ENCODE measurements at places on chromosomes 5 and 9.

- no peak for DNase-seq
These were observed 30.5 kb downstream of the EPB41L4B start for GRCh38 chr9:109290385-109290784.

DNA sequence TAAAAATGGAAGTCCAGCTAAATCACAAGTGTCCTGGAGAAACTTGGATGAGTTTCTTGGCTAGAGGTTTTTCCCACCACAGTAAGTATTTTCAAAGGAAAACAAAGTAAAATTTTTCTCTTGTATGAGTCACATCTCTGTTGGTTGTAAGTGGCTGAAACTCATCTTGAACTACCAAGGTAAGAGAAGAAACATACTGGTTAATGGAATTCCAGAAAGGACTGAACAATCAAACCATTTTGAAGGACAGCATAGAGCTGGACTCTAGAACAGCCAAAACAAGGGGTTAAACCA lies 102.8 kb upstream of the CDKN2B start:
- no peak for DNase-seq

DNA sequence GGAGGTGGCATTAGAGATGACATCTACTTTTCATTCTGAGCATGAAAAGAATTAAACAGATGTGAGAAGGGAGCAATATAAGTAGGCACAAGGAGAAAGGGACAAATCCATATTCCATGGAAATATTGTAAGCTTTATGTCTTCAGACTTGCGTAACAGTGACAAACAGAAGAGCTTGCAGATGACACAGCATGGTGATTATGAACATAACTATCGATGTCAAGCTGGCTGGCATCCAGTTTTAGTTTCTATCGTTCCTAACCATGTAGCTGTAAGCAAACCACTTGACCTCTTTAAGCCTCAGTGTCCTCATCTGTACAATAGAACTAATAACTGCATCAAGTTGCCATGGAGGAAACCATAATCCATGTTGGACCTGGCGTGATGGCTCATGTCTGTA lies 246.7 kb upstream of the ADRA1B start:
- no peak for DNase-seq

DNA sequence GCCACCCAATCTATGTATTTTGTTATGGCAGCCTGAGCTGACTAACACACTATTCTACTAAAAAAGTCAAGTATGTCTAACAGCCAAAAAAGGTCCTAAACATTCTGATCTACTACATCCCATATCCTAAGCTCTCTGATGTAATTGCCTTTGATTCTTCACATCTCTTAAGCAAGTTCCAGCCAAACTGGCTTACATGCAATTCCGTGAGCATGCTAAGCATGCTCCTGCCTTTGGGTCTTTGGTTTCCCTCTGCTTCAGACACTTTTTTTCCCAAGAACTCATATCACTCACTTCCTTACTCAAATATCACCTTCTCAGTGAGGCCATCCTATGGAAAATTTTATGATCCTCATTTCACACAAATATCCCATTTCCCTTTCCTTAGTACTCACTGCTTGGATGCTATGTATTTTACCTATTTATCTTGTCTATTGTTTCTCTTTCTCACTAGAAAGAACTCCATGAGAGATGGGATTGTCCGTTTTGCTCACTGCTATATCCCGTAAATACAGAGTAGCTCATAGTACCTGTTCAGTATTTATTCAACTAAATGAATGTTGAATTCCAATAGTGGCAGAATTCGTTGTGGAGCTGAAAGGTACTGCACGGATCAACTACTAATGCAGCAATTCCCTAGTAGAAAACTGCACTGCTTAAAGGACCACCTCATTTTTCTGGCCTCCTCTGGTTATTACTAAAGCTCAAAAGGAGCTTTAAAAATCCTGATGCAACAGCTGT lies 2.3 kb upstream of the SLC12A2 start:
- no peak for DNase-seq

- no peak for DNase-seq
These were observed 114.0 kb downstream of the ADAMTSL1 start for GRCh38 chr9:18588002-18588401.

GRCh38 chr9:89066835-89067234 lies 75.6 kb downstream of the S1PR3 start:
- DNase-seq: no peak

DNA sequence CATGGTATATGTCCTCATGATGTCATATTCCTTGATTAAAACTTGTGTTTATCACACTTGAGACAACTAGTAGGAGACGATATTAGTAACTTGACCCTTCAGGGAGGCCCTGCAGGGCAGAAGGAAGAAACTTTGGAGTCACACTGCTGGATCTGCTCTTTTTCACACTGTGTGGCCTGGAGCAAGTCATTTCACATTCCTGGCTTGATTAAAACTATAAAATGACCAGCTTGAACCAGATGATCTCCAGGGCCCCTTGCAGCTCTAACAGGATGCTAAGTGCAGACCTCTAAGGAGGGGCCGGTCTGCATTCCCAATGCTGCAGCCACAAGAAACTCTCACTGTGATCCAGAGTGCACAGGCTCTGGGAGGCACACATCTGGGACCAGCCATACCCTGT lies 146.4 kb upstream of the ZNF366 start:
- DNase-seq: no peak

GRCh38 chr9:28810388-28811075 lies 1237.3 kb upstream of the C9orf72 start:
- no peak for DNase-seq

DNA sequence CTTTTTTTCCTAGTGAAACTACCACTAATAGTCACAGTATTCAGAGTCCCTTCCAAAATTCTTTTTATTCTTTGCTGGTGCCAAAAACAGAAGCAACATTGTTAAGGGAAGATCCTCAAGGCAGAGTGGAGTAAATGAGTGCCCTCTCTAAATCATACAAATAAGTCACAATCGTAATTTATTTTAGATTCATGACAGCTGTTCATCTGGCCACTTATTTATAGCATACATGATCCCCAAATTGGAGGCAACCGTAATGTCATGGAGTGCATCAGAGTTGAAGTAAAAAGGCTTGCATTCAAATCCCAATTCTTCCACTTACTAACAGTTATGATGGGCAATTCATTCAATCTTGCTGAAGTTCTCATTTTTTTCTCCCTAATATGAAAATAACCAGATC lies 33.4 kb downstream of the POLK start:
- no peak for DNase-seq

DNA sequence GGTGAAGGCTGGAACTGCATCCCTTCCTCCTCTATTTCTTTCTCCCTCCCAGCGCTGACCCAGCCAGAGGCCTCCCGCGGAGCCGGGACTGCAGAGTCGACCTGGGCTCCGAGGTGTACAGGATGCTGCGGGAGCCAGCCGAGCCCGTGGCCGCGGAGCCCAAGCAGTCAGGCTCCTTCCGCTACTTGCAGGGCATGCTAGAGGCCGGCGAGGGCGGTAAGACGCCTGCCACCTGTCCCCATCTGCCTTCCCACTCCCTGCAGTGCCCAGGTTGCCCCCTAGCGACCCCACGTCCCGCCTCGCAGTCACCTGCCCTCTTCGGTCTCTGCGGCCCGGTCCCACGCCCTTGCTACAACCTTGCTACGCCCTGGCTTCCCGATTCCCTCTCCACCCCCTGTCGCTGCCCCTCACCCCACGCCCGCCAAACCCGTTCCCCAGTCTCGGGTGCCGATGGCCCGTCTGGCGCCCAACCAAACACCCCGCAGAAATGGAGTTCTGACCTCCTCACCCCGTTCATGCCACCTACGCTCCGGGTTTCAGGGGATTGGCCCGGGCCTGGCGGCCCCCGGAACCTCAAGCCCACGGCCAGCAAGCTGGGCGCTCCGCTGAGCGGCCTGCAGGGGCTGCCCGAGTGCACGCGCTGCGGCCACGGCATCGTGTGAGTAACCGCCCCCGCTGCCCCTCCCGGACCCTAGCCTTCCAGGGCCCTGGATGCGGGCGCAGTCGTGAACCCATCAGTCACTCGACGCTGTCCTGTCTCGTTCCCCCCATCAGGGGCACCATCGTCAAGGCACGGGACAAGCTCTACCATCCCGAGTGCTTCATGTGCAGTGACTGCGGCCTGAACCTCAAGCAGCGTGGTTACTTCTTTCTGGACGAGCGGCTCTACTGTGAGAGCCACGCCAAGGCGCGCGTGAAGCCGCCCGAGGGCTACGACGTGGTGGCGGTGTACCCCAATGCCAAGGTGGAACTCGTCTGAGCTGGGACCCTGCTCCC lies 14.1 kb downstream of the PDLIM4 start:
- DNase-seq: no peak

DNA sequence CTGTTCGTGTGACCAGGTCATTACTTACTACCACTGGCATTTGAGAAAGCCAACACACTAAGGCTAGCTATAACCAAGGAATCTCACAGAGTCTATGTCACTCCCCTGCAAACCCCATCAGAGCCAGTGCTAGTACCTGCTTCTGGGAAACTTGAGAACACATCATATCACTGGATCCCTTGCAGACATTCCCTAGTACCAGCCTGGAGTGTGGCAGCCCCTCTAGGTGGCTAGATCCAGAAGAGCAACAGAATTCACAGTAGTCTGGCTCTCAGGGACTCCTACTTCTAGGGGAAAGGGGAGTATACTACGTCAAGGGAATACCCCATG lies 73.8 kb upstream of the RUSC2 start:
- no peak for DNase-seq

DNA sequence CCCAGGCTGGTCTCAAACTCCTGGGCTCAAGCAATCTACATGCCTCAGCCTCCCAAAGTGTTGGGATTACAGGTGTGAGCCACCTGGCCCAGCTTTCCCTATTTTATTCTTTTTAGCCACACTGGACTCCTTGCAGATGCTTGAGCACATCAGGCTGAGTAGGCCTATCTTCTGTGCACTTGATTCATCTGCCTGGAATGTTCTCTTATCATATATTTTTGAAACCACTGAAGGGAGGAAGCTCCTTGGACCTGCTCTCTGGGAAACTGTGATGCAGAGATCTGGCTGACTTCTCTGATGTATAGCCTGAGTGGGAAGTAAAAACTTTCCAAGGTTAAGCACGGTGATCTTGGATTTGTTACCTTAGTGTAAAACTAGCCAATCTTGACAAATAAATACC lies 6.5 kb upstream of the MAT2B start:
- no peak for DNase-seq
